Head of caudate nucleus (tissue), 42 donors: ENCODE measurements at places on chromosomes 16 and 17.

DNA sequence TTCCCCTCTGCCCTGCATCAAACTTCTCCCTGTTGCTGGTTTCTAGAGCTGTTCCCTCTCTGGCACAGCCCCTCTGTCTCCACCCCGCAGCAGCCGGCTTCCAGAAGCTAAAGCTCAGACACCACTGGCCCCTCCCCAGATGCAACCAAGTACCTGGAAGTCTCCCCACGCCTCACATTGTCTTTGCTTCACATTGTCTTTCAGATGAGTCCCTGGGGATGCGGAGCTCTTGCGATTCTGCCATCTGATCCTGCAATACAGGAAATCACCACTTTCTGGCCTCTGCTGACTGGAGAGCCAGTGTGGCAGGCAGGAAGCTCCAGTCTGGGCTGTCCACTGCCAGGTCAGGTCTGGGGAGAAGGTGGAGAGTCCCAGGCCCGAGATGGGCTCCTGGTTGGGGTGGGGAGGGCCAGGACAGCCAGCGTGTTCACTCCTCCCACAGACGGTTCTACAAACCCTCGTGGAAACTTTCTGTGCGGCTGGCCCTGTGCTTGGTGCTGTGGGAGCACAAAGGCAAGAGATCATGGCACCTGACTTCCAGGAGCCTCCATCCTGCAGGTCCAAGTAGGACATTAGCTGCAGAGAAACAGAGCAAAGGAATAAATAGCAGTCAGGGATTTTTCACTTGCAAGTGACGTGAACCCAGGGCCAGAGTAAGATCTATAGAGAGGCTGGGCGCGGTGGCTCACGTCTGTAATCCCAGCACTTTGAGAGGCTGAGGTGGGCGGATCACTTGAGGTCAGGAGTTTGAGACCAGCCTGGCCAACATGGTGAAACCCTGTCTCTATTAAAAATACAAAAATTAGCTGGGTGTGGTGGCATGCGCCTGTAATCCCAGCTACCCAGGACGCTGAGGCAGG lies 47.9 kb upstream of the MAP3K14 start:
- DNase-seq: no peak

DNA sequence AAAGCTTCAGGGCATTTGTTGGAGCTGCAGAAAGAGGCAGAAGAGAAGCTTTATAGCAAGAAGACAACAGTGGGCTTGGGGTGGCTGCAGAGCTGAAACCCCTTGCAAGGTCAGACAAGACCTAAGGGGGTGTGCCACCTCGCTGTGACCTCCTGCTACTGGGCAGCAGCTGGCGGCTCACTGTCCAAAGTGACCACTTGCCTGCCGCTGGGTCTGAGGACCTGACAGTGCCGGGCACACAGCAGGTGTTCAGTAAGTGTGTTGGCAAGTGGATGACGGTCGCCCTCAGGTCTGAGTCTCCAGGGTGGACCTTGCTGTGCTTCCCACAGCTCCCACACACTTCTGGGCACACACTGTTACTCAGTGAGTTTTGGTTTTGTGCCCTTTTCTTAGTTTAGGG lies 336.5 kb downstream of the C16orf95 start:
- DNase-seq: no peak

- DNase-seq: no peak
Measured at GRCh38 chr16:82043680-82044584, 8.9 kb downstream of the HSD17B2 start.

DNA sequence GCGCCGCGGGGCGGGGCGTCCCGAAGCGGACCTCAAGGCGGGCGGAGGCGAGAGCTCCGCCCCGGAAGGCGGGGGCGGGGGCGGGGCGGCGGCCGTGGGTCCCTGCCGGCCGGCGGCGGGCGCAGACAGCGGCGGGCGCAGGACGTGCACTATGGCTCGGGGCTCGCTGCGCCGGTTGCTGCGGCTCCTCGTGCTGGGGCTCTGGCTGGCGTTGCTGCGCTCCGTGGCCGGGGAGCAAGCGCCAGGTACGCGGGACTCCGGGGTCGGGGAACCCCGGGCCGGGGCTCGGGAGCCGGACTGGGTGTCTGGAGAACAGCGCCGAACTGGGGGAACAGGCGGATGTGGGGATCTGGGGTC lies at the start of gene TNFRSF12A:
TNFRSF12A (plus strand) TSS at position 122 of the 357 bp plus-strand sequence; CDS start at position 152, 30 bp downstream.
- peak; percentile 48 for DNase-seq

DNA sequence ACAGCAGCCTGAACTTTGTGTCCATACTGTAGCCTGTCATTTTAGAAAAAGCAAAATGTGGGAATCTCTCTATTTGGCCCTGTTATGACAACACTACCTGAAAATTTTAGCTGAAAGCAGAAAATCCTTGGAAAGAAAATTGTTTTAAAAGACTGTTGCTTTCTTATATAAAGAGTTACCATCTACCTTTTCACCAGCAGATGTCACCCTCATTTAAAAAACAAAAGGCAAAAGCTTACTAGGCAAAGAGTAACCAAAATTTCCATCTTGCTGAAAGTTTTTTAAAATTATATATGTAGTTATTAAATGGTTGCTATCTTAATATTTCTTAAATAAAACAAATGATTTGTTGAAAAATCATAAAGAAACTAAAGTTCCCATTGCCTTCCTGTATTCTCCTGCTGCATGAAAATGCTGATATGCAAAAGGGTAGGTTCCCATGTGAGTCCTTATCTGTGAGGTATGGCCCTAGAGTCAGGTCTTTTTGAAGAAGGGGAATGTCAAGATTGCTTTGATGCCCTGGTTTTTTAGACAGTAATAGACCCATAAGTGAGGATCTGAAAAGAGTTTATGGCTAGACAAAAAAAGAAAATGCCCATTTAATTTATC lies 61.0 kb downstream of the TNRC6C start:
- no peak for DNase-seq

DNA sequence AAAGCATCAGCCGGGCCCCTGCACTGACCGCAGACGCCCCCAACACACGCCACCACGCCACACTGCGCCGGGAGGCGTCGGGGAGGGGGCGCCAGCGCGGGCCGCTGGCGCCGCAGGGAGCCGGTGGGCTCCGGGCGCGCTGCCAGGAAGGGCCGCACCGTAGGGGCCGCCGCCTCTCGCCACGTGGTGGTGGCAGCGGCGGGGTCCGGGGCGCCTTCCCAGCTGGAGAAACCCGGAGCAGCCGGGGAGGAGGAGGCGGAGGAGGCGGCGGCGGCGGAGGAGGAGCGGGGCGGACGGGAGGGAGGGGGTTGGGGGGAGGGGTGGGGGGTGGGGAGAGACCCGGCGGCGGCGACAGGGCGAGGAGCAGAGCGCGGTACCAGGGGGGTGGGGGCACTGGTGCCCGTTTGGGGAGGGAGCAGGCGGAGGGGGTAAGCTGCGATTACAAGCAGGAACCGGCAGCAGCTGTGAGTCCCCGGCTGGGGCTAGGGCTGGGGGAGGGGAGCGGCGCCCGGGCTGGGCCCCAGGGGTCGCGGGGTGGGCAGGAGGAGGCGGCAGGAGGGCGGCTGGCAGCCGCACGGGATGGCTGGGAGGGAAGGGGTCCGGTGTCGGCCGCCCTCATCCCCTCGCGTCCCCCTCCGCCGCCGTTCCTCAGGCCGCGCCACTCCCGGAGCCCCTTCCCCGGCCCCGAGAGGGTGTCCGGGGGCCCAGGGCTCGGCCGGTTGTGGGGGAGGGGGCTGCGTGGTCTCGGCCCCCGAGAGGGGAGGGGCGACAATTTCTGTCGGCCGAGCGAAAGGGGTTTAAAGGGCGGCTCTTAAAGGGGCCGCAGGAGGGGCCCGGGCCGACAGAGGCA lies at the start of gene TBKBP1:
TBKBP1 (plus strand) TSS at position 431 of the 850 bp plus-strand sequence. CDS start 1,952 bp downstream, outside the sequence.
- no peak for DNase-seq

- DNase-seq: no peak
Measured at GRCh38 chr16:2853531-2854073, 4.4 kb downstream of the PRSS22 start.

DNA sequence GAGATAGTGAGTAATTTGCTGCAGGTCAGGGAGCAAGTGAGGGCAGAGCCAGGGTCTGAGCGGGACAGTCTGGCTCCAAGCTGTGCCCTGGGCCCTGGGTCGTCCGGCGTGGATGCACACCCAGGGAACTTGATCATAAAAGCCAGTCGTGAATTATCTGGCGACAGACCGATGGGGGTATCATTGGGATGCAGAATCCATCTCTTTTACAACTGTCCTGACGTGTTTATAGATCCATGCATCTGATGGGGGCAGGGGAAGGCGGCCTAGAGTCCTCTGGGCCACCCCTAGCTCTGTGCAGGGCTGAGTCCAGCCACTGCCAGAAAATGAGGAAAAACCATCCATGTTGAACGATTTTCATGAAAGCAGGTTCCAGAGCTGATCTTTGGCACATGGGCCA lies 332.8 kb downstream of the C16orf95 start:
- no peak for DNase-seq

DNA sequence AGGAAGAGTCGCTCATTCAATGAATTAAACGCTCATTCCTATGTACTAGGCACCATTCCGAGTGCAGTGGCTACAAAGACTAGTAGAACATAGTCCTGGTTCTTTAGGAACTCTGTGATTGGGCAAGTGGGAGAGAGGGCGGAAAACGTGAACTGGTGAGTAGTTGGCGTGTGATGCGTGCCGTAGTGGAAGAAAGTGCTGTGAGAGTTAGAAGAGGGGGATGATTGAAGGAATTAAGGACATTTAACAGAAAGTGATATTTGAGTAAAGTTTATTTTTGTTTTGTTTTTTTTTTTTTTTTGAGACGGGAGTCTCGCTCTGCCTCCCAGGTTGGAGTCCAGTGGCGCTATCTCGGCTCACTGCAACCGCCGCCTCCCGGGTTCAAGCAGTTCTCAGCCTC lies 7.9 kb upstream of the SLFN14 start:
- DNase-seq: no peak

DNA sequence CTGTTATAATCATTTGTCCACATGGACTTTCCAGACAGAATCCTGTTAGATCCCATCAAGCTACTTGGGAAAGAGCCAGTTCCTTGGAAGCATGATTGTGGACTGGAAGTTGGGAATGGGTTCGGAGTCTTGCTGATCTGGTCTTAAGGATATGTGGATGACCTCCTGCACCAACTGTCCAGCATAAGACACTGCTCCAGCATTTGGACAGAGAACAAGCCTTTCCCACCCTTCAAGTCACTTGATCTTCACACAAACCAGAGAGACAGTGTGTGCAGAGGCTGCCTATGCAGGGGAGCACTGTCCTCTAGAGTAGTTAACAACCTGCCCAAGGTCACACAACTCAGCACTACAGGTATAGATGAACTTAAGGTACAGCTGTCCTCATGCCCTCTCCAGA lies 5.8 kb upstream of the MT1B start:
- no peak for DNase-seq

DNA sequence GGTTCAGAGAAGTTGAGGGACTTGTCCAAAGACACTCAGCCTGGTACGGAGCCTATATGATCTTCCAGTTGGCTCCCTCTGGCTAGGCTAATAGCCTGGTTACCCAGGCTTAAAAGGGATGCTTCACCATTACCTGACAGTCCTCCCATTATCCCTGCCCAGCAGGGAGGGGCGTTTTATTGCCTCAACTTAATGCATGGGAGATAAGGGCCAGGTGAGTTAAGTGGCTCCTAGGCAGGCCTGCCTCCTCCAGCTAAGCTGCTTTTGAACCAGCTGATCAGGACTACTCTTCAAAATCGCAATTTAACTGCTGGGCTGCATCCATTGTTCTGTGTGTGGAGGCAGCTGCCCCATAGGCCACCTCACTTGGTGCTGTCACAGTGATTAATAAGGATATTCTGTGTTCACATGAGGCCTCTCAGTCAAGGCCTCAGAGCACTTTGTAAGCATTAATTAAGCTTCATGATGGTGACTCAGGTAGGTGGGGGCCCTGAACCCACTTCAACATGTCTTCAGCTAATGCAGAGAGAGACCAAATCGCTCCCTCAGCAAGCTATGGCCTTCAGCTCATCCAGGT lies 27.9 kb downstream of the SMPD3 start:
- DNase-seq: no peak

- no peak for DNase-seq
Measured at GRCh38 chr17:73643001-73643851, 1.0 kb downstream of the SDK2 start.

DNA sequence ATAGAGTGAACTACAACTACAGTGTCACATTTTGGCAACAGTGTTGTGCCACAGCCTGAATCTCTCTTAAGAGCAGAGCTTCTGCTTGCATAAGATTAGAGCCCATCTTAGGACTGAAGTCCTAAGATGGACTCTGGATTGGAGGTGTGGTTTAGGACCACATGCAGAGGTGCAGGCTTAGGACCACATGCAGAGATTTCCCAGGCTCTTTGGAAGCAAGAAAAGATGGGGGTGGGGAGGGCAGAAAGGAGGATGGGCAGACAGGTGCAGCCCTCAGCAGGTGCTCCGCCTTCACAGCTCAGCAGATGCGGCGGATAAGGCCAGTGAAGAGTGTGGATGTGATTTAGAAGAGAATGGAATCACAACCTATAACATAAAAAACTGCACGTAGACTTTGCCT lies 128.7 kb downstream of the TANGO6 start:
- no peak for DNase-seq

GRCh38 chr17:59178266-59178985 lies 22.9 kb downstream of the PRR11 start:
- no peak for DNase-seq

GRCh38 chr17:63966646-63967264 lies 6.0 kb downstream of the SCN4A start:
- no peak for DNase-seq

DNA sequence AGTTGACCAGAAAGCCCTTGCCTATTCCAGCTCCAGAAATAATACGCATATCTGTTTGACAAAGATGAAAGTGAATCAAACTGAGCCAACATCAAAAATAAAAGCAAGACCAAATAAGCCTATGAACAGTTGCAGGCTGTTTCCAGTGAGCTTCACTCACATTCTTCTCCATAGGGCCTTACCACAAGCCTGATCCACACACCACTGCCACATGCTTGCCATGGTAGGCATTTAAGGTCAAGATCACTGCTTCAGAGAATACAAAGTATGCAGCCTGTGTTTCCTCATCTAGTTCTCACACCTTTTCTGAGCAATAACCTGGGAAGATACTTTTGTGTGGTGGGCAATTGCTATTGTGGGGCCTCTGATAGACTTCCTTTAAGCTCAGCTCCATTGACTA lies 1060.2 kb downstream of the CDH11 start:
- no peak for DNase-seq

- DNase-seq: no peak
Measured at GRCh38 chr17:8698162-8698971, 46.3 kb downstream of the CCDC42 start.

GRCh38 chr17:65685110-65685509 lies 123.7 kb upstream of the AXIN2 start:
- no peak for DNase-seq

- DNase-seq: no peak
Measured at GRCh38 chr17:75664099-75664549, 2.8 kb downstream of the RECQL5 start.

GRCh38 chr17:33964344-33964979 lies 290.6 kb upstream of the CCL2 start:
- no peak for DNase-seq
